ENCODE measurements at places on chromosomes 5 and 9.

DNA sequence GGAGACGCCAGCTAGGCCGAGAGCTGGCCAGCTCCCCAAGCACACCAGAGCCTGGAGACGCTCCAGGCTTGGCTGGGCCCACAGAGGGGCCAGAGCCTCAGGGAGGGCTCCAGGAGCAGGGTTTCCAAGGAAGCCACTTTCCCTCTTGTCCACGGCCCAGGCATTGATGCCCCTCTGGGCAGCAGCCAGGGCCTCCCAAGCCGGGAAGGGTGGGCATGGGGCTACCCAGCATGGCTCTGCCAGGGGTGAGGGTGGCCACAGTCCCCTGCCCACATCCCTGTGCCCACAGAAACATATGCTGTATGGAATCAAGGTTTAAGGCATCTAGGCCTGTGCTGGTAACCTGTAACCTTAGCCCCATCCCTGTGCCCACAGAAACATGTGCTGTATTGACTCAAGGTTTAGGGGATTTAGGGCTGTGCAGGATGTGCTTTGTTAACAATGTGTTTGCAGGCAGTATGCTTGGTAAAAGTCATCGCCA is 1.5 kb upstream of the DPP7 start:
- no peak for DNase-seq

DNA sequence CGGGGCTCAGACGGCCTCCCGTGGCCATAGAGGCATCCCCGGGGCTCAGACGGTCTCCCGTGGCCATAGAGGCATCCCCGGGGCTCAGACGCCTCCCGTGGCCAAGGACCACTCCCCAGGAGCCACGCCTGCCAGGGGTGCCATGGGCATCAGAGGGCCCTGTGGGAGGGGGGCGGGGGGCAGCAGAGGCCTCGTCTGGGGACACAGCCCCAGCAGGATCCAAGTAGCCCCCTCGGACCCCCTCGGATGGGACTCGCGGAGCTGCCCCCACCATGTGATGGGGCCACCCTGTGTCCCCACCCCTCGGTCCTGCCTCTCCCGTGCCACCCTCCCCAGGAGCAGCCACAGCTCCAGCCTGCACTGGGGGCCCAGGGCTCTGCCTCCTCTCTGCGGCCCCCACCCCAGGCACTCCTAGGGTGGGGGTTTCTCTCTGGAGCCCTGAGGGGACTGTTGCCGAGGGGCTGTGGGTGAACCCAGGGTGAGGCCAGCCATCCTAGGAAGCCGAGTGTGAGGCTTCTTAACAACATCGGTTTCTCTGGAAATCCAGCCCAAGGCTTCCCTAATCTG is 2.5 kb downstream of the ENTPD8 start:
- DNase-seq: no peak

DNA sequence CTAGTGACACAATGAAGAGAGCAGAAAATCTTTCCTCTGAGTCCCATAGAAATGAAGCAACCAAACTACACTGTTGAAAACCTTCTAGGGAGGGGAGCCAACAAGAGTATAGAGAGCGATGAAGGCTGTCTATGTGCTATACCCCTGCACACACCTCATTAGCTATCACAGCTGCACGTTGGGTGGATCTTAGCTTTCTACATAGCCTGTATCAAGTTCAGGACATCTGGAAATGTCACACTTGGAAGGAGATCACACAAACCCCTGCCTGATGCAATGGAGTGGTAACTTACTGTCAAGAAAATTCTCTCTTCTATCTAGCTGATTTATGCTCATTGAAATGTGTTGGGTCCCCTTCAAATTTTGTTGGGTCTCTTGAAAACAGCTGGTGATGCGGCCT is 127.0 kb upstream of the NTRK2 start:
- DNase-seq: no peak

GRCh38 chr5:151005950-151006576 is 14.3 kb upstream of the GPX3 start:
- DNase-seq: no peak

GRCh38 chr9:107794259-107794658 is 304.7 kb upstream of the KLF4 start:
- no peak for DNase-seq

GRCh38 chr9:136621734-136622093 is 41.0 kb upstream of the EGFL7 start:
- no peak for DNase-seq

GRCh38 chr5:76046741-76047140 is 36.4 kb upstream of the SV2C start:
- DNase-seq: no peak

DNA sequence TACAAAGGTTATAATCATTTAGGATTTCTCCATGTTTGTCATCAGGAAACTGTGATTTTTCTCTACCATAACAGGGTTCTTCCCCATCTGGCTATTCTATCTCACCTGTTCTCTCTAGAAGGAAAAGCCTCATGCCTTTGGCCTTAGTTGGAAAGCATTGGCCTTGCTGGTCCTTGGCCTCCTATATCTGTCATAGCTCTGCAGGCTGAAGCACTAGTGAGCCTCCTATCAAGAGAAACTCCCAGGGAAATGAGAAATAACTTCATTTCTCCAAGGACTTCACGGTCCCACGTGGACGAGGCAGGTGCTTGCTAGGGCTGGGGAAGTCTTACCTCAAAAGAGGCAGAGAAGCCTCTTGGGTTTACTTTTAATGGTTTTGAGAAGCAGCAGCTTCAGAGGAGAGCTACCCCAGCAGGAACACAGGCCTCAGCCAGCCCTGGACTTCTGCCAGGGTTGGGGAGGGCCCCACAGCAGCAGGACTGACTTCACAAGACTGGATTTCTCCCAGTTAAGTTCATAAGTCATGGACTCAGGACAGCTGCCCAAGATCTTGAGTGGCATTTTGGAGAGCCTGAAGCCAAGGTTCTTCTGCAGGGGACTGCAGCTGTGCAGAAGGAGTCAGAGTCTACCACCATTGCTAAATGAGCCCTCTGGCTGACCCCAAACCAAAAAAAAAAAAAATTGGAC is 15.8 kb upstream of the PSAT1 start:
- DNase-seq: no peak

DNA sequence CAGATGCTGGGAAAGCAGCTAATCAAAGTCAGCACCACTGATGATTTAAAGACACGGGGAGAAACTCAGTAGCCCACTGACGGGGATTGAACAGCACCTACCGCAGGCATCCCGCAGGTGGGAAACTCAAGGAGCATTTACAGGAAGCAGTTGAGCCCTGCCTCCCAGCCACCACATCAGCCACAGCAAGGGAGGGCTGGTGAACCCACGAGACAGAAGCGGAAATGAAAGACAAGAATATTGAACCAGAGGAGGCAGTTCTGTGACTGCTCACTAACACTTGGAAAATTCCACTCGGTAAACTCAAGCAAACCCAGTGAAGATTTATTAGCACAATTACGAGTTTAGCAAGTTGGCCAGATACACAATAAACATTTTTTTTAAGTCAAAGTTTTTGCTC is 10.6 kb upstream of the FAM163B start:
- peak; percentile 49 for DNase-seq

DNA sequence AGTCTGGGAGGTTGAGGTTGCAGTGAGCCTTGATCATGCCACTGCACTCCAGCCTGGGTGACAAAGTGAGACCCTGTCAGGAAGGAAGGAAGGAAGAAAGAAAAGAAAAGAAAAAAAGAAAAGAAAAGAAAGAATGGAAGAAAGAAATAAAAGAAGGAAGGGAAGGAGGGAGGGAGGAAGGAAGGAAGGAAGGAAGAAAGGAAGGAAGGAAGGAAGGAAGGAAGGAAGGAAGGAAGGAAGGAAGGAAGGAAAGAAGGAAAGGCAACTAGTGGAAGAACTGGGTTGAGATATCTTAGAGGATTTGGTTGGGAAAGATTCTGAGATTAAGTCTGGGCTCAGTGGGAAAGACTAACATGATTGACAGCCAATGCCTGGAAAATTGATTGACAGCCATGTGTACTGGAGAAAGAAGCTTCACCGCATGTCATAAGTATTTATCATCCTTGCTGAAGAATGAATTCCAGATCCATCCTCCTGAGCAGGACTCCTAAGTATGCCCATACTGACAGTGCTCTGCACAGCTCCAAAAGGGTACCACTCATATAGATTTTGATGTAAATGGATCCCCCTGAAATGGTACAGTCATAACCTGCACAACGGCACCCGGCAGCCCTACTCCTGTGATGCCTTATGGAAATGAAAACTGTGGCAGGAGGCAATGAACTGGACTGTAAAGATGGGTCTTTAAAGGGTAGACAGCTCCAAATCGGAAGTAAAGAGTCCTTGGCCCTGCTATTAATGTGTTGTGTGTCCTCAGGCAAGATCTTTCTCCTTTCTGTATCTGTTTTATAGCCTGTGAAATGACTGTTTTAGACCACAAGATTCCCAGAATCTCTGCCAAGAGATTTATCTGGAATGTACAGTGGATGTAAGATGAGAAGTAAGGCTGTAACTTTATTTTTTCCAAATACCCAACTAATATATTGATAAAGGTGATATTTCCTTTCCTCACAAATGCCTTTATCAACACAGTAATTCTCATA is 16.9 kb upstream of the ADRA1B start:
- DNase-seq: no peak

GRCh38 chr5:32428426-32428825 is 16.1 kb downstream of the ZFR start:
- no peak for DNase-seq

- DNase-seq: no peak
These were observed 84.7 kb downstream of the CSNK1A1 start for GRCh38 chr5:149466457-149466972.
